Stimulated activated CD4-positive, alpha-beta T cell treated with anti-CD3 and anti-CD28 coated beads, Interleukin-15, amount 100 ng/mL, for 1 hour (primary cell): ENCODE measurements at places on chromosomes 3 and 15.

DNA sequence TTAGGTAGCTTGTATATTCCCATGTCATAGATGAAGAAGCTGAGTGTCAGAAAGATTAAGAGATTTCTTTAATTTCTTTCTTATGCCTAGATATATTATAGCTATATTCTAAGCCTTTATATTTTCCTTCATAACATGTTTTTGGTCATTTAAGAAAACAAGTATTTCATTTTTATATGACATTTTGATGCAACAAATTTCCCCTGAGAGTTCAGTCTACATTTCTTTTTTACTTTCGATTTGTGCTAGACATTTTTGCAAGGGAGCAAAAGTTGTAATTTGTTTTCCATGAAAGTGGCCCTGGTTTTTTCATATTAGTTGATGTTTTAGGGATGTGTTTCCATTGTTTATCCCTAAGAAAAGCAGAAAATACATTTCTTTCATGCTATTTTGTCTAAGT, 344.9 kb downstream of the NLGN1 start:
- DNase-seq: no peak

DNA sequence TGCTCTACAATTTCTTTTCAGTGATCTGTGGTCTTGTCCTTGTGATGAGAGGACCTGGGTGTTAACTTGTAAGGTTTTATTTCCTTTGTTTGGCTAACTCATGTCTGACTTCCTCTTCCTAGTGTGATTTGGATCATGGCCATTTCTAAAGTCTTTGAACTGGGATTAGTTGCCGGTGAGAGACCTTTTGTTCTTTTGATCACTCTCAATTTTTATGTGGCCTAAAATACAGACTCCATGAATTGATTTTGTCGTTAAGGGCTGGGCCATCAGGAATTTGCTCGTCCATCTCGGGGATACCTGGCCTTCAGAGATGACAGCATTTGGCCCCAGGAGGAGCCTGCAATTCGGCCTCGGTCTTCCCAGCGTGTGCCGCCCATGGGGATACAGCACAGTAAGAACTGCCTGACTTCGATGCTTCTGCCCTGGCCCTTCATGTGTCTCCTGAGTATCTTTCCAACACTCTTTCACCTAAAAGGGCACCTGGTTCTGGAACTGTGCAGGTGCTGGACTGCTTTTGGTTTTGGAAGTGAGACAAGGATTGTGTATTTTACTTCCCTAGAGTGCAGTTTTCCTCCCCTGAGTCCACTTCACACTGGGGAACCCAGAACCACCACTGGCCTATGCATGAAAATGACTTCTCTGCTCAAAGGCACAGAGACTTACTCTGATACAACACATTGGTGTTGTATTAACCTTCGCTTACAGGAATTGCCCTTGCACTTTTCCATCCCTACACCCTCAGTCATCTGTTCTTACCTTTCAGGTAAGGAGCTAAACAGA, 13.1 kb upstream of the LRRC2 start:
- DNase-seq: no peak

DNA sequence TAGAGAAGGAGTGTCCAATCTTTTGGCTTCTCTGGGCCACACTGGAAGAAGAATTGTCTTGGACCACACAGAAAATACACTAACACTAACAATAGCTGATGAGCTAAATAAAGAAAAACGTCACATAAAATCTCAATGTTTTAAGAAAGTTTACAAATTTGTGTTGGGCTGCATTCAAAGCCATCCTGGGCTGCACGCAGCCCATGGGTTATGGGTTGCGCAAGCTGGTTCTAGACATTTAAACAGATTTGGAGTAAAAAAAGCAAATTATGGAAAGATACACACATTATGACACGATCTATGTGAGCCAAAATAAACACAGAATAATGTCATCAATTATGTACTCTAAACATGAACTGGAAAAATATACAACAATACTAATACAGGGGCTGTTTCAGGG, 703.3 kb upstream of the LMCD1 start:
- no peak for DNase-seq

- no peak for DNase-seq
Measured at GRCh38 chr3:37056826-37057225, 63.5 kb downstream of the MLH1 start.

GRCh38 chr3:4739289-4740236, 239.7 kb upstream of the BHLHE40 start:
- DNase-seq: no peak

GRCh38 chr3:120039642-120040610, 54.3 kb downstream of the GSK3B start:
- no peak for DNase-seq
